ENCODE measurements at places on chromosomes 7 and 10.

DNA sequence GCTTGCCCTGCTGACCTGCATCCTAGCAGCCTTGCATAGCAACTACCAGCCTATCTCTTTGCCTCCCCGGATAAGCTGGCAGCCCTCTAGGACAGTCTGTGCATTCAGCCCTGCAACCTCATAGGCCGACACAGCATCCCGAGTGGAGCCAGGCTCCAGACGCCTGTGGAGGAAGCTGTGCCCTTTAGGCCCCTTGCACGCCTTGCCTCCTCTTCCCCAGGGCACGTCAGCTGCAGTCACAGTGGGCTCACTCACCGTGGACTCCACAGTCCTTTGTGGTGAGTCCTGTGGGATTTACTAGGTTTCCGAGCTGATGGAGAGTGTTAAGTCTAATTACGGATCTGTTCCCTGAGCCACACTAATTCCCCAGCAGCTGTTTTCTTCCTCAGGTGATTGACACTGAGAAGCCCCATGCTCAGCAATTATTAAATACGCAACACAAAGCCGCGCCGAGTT lies 540.0 kb downstream of the TCERG1L start:
- no peak for DNase-seq

- no peak for DNase-seq
Measured at GRCh38 chr7:1510780-1511154, 6.6 kb upstream of the INTS1 start.

GRCh38 chr10:114420811-114421485 lies 16.6 kb upstream of the AFAP1L2 start:
- DNase-seq, result no peak

DNA sequence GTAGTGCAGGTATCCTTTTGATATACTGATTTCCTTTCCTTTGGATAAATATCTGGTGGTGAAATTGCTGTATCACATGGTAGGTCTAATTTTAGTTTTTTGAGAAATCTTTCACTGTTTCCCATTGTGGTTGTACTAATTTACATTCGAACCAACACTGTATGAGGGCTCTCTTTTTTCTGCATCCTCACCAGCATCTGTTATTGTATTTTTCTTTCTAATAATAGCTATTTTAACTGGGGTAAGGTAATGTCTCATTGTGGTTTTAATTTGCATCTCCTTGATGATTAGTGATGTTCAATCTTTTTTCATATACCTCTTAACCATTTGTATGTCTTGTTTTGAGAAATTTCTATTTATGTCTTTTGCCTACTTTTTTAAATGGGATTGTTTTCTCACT lies 335.4 kb upstream of the MTPN start:
- no peak for DNase-seq

GRCh38 chr7:29090151-29090805 lies 56.1 kb downstream of the CPVL start:
- no peak for DNase-seq

- DNase-seq, result no peak
Measured at GRCh38 chr10:74542077-74542476, 284.3 kb upstream of the KAT6B start.

DNA sequence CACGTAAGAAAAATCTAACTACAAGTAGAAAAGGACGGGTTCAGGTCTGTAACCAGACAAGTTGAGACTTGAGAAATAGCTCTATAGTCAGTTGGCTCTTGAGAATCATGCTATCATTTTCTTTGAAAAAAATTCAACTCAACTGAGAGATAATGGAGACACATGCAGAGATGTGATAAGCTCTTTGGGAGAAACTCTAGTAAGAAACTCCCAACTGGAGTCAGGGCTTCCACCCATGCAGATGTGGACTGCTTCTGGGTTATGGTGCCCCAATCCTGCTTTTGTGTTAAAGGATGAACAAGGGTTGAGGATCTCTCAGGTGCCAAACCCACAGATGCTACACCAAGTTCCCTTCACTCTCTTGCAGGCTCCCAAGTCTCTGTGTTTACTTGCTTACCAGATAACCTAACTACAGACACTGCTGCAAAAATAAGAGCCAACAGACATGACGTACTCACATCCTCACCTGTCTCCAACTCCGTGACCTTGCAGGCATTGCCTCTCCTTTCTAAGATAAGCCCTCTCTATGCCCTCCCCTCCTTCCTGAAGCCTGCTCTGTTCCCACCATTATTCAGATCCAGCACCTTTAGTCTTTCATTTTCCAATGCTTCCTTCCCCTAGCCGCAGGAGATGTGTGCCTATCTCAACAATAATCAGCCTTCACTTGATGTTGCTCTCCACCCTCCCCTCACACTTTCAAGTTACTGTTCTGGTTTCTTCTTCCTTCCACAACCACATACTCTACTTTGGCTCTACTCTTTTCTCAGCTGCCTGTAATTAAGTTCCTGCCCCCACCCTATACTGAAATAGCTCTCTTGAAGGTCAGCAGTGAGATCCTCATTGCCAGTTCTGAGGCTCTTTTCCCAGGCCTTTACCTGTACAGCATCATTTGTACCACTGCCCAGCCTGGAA lies 130.0 kb downstream of the ICA1 start:
- DNase-seq, result peak; percentile 24

GRCh38 chr10:35711615-35712411 lies 69.7 kb upstream of the FZD8 start:
- DNase-seq, result no peak

GRCh38 chr7:15099074-15099473 lies 196.5 kb upstream of the DGKB start:
- DNase-seq, result no peak

DNA sequence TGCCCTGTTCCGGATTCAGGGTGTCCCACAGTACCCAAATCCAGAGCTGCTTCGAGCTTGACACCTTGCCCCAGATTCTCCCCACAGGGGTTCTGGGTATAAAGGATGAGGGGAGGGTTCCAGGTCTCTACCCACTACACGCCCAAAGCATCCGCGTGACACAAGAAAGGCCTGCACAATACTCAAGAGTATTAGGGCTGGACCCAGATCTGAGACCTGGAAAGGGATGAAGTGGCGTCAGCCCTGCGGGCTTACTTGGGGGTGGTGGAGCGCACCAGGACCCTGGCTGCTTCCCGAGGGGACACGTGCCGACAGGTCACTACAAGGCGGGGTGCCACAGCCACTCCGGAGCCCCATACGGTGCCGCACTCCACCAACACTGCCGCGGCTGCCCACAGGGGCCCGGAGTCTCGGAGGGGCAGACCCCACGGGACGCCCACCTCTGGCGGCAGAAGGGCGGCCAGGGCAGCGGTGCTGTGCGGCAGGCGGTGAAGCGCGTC lies 1.3 kb downstream of the TYSND1 start:
- no peak for DNase-seq

DNA sequence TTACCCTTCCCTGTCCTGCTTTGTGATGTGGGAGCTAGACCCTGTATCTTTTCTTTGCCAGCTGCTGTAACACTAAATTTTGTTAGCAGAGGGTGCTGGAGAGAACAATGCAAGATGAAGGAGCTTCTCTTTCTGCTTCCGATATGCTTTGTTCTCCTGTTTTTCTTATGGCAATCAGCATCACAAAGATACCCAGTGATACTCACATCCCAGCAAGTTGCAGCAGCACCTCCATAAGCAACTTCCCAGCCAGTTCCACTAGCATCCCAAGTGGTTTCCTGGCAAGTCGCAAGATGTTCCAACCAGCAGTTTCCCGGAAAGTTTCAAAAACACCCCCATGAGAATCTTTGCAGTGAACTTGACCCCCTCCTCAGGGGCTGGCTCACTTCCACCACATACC lies 148.6 kb downstream of the IMMP2L start:
- DNase-seq, result no peak

DNA sequence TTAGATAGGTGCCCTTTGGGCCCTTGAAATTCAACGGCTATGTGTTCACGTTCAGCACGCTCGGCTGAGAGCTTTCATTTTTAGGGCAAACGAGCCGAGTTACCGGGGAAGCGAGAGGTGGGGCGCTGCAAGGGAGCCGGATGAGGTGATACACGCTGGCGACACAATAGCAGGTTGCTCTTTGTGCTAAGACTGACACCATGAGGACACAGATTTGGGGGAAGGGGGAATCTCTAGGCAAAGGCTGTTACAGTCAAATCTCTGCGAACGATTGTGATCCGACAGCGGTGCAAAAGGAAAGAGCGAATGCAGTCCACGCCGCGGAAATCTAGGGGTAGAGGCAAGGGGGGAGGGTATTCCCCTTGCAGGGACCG lies 667 bp downstream of the KLLN start:
- no peak for DNase-seq

- DNase-seq, result no peak
Measured at GRCh38 chr10:28768227-28768626, 90.9 kb downstream of the BAMBI start.

DNA sequence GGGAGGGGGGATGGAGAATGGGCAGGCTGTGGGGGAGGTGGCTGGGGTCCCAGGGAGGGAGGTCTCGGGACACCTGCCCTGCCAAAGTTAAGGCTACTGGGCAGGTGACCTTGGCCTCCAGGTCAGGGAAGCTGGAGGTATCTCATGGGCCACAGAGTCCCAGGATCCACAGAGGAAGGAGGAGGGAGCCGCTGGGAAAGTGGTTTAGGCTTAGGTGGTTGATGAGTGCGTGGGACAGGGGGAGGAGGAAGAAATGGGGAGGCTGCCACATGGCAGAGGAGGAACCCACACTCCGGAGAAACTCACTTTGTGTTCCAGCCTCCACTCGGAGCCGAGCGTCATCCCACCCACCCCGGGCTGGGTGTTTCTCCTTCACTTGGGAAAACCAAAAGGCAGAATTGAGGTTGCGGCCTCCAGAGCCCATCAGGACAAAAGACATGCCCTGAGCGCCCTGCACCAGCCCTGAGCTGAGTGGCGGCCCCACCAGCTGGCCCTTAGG lies 46.1 kb downstream of the ASB13 start:
- no peak for DNase-seq

- no peak for DNase-seq
Measured at GRCh38 chr10:80055760-80056159, 22.7 kb upstream of the TMEM254 start.

DNA sequence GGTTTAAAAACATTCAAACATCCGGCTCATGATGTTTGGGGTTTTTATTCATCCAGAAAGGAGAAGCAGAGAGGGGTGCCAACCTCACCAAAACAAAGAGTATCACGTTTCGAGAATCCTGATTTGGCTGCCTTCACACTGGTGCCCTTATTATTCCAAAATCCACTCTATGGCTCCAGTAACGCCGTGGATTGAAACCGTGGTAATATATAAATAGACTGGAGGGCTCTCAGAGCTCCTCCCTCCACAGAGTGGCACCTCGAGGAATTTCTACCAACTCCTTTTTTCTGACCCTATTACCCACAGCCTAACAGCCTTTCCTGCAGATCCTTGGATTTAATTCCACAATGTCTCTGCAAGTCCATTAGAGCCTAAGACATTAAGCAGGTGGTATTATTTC lies 353.6 kb downstream of the CRPPA start:
- DNase-seq, result no peak

- DNase-seq, result no peak
Measured at GRCh38 chr7:134692344-134692705, 45.7 kb downstream of the BPGM start.

- no peak for DNase-seq
Measured at GRCh38 chr10:26869528-26869927, 8.8 kb upstream of the ABI1 start.

GRCh38 chr7:11170863-11171568 lies 197.3 kb downstream of the PHF14 start:
- no peak for DNase-seq

DNA sequence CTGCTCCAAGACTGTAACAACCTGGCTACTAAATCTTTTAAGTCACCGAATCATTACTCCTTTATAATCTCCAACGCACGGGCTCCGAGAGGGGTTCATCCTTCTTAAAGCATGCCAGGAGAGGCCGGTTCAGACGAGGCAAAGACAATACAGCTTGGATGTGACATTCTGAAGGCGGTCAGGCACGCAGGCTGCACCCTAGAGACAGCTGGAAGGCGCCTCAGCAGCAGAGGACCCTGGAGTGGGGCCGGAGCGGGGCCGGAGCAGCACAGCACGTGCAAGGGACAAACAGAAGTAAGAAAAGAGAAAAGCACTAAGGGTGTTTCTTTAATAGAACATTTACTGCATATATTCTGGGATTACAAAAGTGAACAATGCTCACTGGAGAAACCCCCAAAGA lies 97.8 kb upstream of the PPP2R2D start:
- no peak for DNase-seq

DNA sequence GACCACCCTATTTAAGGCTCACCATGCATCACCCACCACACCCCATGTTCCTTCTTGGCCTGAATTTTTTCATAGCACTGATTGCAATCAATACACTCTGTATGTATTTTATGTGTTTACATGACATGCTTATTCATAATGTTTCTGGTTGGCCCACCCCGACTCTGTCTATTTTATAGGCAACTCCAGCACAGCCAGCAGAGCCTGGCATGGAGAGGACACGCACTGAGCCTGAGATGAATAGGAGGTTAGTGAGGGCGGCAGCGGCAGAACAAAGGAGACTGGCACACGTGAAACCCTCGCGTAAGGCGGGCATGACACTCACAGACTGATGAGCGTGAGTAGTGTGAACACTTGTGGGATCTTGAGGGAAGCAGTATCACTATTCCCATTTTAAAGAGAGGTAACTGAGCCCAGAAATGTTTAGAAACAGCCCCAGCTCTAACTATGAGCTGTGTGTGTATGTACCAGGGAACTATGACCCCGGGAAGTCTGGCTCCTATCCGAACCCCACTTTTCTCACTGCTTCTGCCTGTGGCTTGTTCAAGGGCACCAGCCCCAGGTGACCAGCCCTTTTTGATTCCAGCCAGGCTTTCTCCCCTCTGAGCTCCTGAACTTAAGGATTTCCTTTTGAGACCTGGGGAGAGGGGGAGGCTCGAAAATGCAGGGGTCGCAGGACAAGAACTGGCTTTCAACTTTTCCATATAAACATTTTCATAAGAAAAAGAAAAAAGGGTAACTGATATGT lies 113.3 kb downstream of the ARHGAP22 start:
- no peak for DNase-seq

DNA sequence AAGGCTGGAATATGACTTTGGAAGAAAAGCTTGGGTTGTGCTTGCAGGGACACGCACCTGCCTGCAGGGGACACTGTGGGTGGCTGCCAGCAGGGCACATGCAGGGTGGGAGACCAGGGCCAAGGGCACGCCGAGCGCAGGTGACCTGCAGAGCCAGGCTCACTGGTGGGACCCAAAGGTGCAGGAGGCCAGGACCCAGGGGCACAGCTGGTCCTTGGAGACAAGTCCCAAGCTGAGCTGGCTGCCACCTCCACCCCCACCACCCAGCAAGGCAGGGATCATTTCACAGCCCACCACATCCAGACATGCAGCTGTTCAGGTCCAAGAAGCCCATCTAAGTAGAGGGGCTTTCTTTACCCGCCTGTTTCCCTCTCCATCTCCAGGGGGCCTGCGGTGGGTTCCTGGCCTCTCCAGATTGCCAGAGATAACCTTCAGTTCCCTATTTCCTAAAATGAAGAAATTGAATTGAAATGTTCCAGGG lies 13.8 kb upstream of the CLIP2 start:
- no peak for DNase-seq

GRCh38 chr10:1154531-1155295 lies 98.5 kb downstream of the WDR37 start:
- no peak for DNase-seq
